ENCODE measurements at places on chromosomes 12 and 14.

GRCh38 chr14:49868720-49869114, 16.1 kb upstream of the NEMF start:
- DNase-seq, result no peak

- no peak for DNase-seq
These were observed 39.7 kb downstream of the DHRS2 start for GRCh38 chr14:23675906-23676305.

DNA sequence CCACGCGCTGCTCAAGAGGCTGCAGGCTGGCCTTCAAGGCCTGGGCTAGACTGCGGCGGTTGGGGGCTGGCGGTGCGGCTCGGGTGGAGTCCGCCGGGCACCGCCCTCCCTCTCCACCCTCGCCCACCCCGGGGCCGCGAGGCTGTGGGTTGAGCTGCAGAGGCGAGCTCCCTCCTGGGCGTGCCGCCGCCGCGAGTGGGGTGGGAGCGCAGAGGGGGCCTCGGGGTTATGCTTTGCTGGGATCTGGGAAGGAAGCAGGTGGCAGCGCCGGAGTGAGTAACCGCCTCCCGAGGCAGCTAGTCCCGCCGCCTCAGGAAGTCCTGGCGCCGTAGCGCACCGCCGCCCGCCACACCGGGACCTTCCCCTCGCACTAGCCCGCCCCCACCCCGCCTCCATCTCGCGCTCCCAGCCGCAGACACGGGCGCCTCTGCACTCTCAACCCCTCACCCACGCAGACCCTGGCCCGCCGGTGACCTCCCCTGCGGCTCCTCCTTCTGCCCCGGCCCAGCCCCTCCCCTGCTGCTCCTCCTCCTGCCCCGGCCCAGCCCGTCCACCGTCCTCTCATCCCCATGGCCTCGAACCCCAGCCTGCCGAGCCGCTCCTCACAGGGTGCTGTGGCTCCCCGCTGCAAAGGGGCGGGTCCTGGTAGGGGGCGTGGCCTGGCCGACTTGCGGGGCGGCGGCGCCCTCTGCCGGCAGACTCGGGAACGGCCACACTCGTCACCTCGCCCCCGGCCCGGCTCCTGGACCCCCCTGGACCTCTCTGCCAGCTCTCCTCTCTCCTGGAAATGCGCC, 16.6 kb downstream of the TAMALIN start:
- DNase-seq, result peak; percentile 91

DNA sequence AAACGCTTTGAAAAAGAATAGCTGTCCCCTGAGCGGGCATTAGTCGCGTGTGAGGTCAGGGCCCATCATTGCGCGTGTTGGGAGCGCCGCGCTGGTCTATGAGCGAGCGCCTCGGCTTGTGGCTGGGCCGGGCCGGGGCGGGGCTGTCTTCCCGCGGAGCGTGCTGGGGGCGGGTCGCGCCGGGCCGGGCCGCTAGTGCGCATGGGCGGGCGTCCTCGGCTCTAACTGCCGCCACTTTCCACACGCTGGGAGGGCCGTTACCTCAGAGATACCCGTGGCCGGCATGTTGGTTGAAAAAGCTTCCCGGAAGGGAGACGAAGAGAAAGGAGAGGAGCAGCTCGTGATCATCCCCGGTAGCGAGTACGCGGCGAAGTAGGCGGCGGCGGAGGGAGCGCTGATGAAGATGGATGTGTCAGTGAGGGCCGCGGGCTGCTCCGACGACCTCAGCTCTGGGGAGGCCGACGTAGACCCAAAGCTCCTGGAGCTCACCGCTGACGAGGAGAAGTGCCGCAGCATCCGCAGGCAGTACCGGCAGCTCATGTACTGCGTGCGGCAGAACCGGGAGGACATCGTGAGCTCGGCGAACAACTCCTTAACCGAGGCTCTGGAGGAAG, at the start of gene EID3:
Gene EID3, plus strand, starts transcription at position 202 of the 614 bp plus-strand sequence. Its CDS starts 196 bp downstream, at position 398.
- peak; percentile 90 for DNase-seq

DNA sequence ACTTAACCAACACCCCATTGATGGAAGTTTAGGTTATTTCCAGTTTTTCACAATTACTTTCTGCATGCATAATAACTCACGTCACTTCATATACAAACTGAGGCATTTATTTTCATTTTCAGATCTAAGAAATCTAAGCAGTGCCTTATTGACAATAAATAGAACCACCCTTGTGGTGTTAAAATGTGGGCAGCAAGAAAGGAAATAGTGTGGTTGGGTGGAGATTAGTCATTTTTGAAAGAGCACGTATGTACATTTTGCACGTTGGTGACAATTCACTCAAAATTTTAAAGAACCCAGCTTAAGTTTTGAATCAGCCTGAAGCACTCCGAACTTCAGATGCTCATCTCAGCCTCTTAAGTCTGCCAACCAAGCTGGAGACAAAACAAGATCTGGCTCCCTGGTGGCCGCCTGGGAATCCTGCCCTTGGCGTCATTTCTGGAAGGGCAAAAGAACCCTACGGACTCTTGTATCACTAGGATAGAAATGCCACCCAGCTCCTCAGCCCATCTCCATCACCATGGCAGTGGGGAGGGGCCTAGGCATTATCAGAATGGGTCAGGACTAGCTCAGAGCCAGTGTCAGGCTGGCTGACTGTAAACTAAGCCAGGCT, 89.5 kb upstream of the BCL2L14 start:
- DNase-seq, result peak; percentile 9

GRCh38 chr14:55129428-55130195, 560 bp downstream of the LGALS3 start:
- peak; percentile 51 for DNase-seq

GRCh38 chr14:95211721-95212504, 54.6 kb upstream of the DICER1 start:
- no peak for DNase-seq

DNA sequence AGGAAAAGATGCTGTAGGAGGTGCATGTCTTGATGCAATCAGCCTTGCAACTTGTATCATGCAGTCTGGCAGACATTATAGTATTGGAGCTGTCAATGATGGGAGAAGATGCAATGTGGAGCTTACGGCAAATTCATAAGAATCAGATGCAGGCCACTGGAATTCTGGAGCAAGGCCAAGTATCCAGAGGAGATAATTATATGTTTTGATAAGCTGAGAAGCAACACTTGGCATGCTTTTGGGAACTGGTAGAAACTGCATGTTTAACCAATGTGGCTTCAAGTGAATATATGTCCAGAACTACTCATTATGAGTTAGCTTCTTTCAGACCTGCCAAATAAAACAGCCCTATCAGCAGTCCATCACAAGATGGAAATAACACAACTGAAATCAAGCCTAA, 249.1 kb upstream of the PPFIA2 start:
- no peak for DNase-seq

DNA sequence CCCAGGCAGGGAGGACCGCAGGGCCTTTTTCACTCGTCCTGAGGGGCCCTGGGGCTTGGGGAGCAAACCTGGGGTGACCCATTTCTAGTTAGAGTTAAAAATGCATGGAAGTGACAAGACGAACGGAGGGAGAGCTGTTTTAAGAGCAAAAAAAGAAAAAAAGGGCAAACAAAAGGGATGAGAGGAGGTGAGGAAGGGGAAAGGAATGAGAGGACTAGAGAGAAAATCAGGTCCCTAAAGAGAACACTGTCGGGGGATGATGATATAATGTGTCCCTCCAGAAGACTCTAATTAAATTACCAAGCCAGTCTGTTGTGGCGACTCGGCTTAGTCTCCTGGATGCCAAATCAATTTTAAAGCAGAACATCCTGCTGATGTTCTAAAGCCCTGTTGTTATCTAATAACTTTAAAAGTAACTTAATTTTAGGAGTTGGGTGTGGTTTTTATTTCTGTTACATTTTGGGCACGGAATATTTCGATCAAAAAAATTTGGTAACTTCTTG, 1.1 kb downstream of the ANO6 start:
- DNase-seq, result peak; percentile 17

GRCh38 chr12:2652401-2653081, 142.2 kb upstream of the FKBP4 start:
- no peak for DNase-seq

- DNase-seq, result no peak
These were observed 613 bp downstream of the ARHGEF40 start for GRCh38 chr14:21070610-21071224.

DNA sequence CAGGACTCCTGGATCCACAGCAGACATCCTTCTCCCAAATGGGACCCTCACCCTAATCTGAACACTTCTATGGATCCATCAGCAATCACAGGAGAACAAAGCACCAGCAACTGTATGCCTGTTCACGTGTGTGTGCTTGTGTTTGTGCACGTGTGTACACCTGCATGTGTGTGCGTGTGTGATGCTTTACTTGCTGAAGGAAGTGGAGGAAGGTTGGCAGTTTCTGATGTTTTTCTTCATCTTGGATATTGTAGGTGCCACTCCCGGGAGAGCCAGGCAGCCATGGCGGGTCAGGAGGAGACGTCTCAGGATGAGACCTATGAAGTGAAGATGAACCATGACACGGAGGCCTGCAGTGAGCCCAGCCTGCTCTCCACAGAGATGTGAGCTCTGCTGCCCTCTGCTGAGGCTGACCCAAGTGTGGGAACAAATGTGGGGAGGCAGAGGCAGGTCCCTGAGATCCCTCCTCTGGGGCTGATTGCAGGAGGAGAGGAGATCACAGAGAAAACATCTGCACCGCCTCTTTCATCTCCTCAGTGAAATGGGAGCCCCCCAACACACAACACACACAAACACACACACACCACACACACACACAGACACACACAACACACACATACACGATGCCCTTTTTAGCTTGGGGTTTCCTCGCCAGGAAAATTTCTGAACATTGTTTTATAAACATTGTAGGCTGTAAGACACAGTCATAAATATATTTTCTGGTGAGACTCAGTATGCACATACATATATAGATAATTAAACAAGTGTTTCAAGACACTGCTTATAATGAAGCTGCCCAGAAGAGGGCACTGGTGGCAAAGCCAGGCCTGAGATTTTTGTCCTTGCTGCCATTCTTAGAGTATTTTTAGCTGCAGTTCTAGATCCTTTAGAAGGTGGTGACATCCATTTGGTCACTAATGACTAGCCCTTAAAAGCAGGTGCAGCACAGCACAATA, 112.2 kb upstream of the FKBP4 start:
- peak; percentile 90 for DNase-seq

DNA sequence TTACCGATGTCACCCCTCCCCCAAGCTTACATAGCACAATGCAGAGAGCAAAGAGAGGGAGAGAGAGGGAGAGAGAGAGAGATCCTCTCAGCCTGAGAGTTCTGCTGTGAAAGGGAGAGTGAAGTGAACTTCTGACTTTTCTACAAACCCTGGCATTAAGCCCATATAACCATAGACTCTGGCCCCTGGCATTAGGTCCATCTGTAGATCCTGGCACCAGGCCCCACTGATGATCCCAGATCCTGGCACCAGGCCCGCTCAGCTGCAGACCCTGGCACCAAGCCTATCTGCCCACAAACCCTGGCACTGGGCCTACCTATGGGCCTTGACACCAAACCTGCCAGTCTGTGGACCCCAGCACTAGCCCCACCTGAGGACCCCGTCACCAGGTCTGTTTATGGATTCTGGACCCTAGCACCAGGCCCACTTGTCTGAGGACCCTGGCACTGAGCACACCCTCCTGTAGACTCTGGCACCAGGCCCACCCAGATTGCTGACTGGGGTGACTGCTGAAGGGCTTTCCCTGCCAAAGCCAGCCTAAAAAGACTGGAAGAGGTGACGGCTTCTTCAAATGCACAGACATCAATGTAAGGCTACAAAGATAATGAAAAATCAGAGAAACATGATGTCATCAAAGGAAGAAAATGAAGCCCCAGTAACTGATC, 14.5 kb upstream of the KRT83 start:
- DNase-seq, result no peak

DNA sequence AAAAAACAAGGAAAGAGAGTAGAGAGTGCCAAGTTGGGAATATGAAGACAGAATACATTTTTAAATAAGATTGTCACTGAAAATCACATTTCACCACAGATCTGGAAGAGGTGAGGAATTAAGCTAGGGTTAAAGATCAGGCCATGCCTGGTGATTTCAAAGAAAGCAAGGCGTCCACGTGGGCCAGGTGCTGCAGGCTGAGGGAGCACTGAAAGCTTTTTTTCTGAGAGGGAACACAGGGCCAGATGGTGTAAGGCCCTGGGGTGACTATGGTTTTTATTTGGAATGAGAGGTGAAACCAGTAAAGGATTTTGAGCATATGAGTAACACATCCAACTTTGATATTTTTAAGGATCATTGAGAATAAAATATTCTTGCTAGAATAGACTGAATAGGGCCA, 20.9 kb downstream of the SYT1 start:
- no peak for DNase-seq

GRCh38 chr14:95352481-95352880, 32.8 kb upstream of the CLMN start:
- no peak for DNase-seq

DNA sequence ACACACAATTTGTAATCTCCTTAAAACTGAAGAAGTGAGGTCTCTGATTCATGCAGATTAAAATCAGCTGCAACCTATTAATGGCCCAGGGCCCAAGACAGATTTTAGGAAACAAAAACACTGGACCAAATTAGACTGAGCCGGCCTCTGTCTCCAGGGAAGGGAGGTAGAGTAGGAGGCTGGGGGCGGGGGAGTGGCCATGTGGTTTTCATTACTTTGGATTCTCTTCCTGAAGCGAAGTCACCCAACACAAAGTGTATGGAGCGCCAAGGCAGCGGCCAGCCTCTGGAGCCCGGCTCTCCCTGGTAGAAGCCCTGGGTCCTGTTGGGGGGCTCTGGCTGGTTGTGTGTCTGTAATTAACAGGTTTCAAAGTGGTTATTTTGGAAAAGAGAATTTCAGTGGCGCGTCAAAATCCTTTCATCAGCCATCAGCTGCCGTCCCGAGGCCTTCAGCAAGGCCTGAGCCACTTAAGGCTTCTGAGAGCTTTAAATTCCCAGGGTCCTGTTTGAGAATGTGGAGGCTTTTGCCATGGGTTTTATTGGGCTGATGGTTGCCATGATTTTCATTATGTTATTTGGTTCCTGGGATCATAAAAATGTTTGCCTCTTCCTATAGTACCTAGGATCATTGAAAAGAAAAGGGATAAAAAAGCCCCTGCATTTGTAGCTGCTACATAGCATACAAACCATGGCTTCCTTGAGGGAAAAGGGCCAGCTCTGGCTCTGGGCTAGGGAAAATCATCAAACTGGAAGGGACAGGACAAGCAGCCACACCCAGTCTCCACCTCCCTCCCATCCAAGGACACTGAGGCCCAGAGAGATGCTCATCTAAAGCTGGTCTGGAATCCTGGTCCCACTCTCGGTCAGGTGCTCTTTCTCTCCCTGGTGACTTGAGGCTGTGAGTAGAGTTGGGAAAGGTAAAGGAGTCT, 282.4 kb downstream of the ZFP36L1 start:
- no peak for DNase-seq

DNA sequence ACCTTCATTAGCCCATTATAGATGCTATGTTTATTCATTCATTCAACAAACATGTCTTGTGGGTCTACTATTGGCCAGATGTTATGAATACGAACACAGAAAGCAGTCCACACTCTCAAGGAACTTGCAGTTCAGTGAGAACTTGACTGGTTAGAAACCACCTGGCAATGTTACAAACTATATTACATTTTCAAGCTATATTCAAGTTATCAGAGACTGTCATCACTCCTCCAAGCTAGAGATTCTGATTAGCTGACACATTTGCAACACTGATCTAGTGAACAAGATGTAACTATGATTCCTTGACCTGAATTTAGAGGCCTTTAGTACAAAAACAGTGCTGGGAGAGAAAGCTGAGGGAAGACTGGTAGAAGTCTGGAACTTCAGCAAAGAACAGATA, 170.7 kb upstream of the EEA1 start:
- DNase-seq, result no peak
